ENCODE measurements at places on chromosomes 3 and 15. TPM values are rescaled to one million over a fixed set of nuclear protein-coding genes. Genes with fewer than 3 reads are reported as not detected.

DNA sequence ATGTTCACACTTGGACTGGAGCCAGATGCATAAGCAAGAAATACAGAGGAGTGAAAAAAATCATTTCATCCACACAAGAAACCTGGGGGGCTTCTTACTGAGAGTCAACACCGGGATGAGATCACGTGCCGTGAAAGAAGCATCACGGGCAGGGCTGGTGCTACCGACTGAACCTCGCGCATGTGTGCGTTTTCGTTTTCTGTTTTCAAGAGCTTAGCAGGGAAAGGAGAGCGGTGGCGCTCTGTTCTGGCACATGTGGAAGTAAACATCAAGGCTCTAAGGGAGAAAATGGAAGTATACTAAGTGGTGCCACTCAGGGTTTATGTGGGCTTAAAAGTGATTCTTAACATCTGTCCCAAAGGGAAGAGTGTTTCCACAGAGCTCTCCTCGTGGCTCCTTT is 55.9 kb downstream of the VGLL4 start:
- peak; percentile 70 for DNase-seq

The CHRNA3 gene
- total RNA-seq = not detected

DNA sequence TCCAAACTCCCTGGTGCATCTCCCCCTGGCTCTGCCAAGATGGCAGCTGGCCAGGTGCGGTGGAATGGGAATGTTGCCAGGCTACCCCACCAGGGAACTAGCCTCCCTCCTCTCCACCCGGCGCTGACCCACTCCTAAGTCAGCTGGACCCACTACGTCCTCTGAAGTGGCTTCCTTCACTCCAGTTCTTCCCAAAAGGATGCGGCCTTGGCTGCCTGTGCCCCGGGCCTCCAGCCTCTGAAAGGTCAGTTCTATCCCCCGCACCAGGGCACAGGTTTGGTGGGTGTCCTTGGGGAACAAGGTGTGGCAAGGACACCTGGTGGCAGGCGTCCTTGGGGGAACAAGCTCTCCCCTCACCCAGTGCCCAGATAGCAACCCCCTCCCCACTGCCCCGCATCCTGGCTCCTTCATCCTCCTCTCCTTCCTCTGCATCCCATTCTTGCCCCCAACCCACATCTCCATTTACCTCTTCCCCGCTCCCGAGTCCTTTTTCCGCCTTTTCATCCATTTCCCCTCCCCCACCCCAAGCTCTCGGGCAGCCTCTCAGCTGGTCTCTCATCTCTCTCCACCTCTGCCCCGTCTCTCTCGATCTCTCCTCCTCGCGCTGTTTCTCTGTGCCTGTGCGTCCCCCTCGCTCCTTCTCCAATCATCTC is 54.0 kb downstream of the LHFPL4 start:
- DNase-seq = no peak

- DNase-seq = no peak
Observed at GRCh38 chr3:170778240-170779217, 91.5 kb downstream of the RPL22L1 start.
